ENCODE measurements at places on chromosomes 13 and 19.

DNA sequence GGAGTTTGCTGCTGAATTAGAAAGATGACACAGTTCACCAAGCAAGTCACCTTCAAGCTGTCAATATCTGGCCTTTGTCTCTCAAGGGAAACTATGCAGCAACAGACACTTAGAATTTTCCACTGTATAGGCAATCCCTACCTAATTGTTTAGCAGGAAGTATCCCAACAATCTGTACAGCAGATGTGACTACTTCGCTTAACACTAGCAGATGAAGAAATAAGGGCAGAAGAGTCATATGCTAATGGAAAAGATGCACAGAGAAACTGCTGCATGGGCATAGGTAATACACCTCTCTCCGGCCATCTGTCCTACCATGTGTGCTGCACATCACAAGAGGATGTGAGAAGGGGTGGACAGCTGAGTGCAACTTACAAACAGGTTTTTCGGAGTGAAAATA is 851.2 kb downstream of the PCDH9 start:
- DNase-seq: no peak

DNA sequence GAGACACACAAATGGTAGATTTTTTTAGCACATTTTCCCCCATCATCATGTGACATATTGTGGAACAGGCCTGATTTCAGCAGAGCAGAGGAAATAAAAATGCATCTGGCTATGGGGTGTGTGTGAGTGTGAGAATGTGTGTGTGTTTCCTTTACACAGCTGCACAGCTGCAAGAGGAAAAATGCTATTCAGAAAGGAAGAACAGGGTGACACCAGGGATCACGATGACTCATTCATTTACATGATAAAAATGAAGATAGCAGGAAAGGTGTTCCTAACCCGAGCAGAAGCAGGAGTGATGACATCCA is 469.5 kb upstream of the TSHZ3 start:
- no peak for DNase-seq

- no peak for DNase-seq
Observed at GRCh38 chr19:10508036-10508435, 4.9 kb upstream of the KEAP1 start.

DNA sequence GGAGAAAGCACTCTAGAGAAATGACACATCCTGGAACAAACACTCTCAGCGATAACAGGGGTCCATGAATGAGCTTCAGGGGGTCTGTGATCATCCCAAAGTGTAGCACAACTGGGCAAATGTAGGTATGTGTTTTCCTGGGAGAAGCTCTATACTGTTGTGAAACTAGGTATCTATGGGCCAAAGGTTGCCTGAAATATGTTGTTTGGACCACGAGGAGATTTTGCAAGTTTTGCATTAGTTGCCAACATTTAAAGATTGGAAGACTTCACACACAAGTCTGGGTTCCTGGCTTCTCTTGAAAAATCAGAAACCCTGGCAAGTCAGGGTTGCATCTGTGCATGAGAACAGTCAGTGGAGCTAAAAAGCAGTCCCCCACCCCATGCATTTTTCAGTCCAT is 26.7 kb upstream of the POU2F2 start:
- no peak for DNase-seq

DNA sequence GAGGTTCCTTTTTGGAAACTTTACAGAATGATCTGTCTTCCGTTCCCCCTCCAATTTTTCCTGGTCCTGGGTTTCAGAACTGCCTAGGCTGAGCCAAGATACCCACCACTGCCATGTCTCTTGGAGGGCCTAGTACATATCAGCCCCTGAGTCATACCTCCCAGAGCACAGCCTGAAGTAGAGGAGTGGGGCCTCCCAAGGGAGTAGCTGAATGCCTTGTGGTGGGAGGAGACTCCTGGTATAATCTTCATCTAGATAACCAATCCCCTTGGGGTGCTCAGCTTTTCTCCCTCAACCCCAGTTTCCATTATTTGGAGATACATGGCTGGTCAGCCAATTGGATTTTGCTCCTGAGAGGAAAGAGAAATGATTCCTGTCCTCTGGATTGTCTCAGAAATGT is 30.3 kb downstream of the ZNF763 start:
- DNase-seq: no peak

- no peak for DNase-seq
Observed at GRCh38 chr13:96779691-96780090, 214.6 kb downstream of the OXGR1 start.

DNA sequence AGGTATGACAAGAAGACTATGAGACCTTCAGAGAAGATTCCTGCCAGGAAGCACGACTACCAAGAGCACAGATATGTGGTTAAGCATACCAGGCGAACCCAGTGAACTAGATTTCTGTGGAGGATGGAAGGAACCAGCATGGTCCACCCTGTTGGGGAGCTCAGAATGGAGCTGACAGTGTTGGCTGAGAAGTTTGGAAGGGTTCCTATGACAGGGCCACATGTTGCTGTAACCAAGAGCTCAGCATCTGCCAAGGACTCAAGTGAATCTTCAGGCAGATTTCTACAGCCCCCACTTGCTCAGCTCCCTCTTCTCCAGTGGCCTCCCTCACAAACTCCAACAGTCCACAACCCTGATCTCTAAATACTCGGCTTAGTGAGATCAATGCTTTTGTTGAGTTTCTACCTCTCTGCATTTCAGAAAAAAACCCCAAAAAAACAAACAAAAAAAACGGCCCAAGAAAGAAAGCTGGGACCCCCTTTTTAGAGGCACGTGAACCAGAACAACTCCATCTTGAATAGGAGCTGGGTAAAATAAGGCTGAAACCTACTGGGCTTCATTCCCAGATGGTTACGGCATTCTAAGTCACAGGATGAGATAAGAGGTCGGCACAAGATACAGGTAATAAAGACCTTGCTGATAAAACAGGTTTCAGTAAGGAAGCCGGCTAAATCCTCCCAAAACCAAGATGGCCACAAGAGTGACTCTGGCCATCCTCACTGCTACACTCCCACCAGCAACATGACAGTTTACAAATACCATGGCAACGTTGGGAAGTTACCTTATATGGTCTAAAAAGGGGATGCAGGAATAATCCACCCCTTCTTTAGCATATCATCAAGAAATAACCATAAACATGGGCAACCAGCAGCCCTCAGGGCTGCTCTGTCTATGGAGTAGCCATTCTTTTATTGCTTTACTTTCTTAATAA is 691.1 kb downstream of the UQCRFS1 start:
- DNase-seq: no peak

- DNase-seq: no peak
Observed at GRCh38 chr13:44905556-44905955, 83.7 kb downstream of the NUFIP1 start.

DNA sequence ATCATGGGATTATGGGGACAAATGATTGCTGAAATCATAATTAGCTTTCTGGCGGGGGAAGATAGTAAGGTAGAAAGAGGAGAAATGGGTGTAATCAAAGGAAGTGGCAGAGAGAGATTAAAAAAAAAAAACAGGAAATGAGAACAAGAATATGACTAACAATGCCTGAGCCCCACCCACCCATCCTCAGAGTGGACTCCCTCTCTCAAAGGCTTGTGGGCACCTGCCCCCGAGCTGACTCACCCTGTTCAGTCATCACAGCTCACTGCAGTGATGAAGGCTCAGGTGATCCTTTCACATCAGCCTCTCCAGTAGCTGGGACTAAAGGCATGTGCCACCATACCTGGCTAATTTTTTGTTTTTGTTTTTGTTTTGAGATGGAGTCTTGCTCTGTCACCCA is 26.4 kb upstream of the TPT1 start:
- DNase-seq: peak; percentile 75

DNA sequence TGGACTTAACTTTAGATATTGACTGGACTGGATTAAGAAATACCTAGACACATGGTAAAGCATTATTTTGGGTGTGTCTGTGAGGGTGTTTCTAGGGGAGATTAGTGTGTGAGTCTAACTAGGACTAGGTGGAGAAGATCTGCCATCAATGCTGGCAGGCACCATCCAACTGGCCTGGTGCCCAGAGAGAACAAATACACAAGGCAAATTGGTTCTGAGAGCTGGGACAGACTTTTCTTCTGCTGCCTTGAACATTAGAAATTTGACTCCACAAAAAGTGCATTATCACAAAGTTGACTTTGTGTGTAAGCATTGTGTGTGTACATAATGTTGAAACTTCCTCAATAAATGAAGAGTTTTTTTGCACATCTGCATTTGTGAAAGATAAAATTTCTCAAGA is 522.1 kb downstream of the SUCLA2 start:
- no peak for DNase-seq

DNA sequence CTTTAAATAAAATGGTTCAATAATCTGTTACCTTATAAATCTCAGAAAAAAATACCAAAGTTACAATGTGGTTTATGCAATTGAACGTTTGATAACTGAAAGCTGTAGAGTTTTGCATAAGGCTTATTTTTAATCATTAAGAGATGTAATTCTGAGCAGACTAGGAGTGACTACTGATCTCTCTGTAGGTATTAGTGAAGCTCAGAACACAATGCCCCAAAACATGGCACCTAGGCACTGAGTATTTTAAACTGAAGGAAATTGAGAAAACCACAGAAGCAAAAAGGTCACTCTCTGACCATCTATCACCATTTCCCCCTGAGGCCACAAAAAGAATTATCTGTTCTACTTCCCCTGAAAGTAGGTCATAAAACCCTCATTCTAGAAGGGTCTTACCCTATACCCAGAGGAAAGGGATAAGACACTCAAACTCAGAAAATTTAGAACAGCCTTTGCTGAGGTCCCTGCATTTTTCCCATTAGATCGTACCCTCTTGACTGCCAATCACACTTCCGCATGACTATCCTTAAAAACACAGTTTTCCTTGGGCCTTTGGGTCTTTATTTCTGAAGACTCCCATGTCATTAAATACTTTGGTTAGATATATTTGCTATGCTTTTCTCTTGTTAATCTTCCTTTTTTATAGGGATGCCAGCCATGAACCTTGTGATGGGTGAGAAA is 158.1 kb downstream of the PCDH9 start:
- no peak for DNase-seq

DNA sequence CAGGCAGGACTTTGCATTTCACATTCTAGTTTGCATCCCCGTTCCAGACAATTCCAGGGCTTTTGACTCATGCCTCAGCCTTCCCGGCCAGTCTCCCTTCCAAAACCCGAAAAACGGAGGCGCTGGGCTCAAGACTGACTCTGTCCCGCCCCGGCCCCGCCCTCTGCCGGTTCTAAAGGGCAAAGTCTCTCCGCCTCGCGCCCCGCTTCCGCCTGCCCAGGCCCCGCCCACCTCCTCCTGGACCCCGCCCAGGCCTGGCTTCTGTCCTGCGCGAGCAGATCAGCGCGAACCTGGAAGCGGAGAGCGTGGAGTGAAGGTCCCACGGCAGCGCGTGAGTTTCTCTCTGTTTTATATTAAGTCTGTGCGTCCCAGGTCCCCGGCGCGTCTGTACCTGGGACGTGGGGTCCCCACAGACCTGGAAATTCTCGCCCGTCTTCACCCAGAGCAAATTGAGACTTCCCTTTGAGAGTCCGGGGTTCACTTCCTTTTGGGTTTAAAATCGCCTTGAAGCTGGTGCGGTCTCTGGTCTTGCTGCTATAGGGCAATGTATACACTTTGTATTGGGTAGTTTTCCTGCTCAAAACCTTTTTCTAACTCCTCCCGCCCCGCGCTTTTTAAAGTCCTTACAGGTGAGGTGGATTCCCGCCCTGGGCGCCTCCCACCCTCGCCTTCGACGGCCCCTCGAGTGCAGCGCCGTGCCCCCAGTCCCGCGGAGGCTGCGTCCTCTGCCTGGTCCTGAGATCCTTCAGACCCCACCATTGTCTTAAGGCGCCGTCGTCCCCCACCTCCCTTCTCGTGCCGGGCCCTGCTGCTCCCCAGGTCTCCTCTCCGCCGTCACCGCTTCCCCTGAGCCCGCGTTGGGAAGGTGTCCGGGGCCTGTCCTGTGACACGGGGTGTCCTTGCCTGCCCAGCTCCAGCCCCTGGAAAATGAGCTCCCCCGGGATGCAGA is 31.2 kb downstream of the ZNF701 start:
- DNase-seq: peak; percentile 53

GRCh38 chr13:59744747-59745391 is 418.9 kb downstream of the DIAPH3 start:
- no peak for DNase-seq

DNA sequence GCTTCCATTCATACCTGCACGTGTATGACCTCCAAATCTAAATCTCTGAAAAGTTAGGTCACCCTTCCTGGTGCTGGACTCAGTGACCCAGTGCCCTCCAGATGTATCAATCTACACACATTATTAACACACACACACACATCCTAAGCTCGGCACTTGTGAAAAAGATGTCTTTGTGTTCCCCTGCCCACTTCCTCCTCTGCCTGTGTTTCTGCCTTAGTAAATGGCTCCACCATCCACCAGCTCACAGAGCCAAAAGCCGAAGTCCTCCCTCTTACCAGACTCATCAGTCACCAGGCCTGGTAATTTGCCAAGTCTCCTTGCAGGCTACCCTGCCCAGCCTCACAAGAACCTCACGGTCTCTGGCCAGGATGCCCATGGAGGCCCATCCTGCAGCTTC is 131.5 kb downstream of the SHISA2 start:
- DNase-seq: no peak

DNA sequence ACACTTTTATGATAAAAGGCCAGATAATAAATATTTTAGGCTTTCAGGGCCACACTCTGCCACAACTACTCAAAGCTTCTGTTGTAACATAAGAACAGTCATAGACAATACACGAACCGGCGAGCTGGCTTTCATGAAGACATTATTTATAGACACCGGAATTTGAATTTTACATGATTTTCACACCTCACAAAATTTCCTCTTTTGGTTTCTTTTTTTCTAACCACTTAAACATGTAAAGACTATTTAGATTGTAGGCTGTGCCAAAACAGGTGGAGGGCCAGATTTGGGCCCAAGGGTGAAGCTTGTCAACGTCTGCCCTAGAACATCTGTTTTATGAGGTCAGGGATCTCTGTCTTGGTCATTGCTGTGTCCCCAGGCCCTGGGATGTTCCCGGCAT is 29.7 kb upstream of the FXYD3 start:
- DNase-seq: peak; percentile 61

DNA sequence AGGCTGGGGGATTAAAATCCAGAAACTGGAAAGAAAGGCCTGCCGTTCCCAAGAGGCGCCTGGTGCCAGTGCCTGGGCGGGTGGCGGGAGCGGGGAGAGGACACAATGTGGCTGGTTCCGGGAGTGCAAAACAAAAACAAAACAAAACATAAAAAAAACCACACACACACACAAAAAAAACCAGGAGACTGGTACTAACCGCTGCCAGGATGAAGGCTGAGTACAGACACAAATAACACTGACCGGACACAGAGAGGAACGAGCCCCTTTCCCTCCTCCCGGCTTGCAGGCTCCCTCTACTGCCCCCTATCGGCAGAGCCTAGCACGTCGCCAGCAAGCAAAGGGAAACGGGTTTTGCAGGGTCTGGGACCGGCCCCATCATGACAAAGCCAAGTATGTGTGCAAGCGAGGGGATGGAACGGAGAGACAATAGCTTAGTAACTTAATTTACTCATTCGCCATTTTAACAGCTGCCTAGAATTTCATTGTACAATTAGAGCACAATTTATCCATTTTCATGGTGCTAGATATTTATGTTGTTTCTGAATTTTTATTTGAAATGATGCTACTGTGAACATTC is 17.9 kb upstream of the ZDHHC20 start:
- peak; percentile 65 for DNase-seq

- no peak for DNase-seq
Observed at GRCh38 chr19:11260996-11261395, 1.3 kb downstream of the DOCK6 start.
